T-cell (primary cell): ENCODE measurements at places on chromosomes 1 and 21.

DNA sequence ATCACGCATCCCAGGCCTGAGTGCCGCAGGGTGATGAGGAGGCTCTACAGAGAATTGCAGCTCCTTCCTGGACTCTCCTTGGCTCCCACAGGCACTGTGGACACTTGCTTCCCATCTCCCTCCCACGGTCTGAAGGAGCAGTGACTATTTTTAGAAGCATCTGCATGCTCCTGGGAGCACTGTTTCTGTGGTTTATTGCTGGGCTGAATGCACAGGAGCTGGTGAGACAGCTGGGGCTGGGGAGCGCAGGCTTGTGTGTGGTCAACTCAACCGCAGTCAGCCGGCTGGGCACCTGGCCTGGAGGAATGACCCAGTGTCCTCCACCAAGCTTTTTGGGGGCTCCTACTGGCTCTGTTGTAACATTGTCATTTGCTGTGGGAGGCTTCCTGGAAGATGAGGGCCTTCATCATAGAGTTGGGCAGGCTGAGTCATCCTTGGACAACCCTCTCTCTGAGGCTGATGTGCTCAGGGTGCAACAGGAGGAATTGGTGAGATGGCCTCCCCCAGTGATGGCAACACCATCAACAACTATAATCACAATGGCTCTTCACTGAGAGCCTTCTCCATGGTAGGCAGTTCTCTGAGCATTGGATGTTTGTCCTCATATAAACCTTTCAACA is 1.7 kb downstream of the NFASC start:
- DNase-seq, result no peak

DNA sequence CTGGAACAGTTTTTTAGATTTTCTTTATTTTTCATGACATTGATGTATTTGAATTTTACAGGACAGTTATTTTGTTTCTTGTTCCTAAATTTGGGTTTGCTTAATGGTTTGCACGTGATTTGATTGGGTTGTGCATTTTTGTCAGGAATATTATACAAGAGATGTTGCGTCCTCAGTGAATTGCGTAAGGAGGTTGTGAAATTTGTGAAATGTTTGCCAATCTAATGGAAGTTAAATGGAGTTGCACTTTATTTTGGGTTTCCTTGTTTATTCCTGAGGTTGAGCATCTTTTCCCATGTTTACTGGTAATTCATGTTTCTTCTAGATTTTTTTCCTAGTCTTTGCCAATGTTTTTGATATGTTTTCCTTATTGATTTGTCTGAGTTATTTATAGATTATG is 19.9 kb downstream of the ZNF648 start:
- no peak for DNase-seq

- no peak for DNase-seq
Measured at GRCh38 chr1:178102218-178102617, 8.3 kb downstream of the RASAL2 start.

GRCh38 chr1:35390600-35391494 is 122.3 kb downstream of the ZMYM4 start:
- no peak for DNase-seq

DNA sequence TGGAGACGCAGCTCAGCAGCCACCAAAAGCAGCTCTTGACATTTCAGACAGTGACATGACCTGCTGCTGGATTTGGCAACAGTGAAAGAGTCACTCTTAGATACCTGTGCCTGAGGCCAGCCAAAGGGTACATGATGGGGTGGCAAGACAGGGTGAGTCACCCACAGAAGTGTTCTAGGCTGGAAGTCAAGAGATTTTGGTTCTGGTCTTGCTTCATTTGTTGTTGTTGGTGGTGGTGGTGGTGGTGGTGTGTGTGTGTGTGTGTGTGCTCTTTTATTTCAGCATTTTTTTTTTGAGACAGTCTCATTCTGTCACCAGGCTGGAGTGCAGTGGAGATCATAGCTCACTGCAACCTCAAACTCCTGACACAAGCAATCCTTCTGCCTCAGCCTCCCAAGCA is 25.8 kb downstream of the SHISAL2A start:
- DNase-seq, result no peak

DNA sequence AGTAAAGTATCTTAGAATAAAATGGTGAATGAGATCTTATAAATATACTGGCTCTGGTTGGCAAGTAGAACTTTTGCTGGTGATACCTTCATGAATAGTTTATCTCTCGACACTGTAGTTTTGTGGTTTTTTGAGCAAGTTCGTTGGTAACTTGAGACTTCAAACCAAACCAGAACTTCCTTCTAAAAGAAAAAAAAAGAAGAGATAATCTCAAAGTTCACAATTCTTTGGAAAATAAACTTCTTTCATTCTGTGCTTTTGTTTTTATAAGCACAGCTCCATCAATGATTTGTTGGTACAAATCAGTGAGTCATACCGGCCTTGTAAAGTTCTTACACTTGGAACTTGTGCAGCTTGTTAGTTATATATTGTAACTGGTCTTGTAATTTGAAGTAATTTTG is 2.3 kb downstream of the HIPK1 start:
- DNase-seq, result no peak

GRCh38 chr1:200257235-200257634 is 152.6 kb downstream of the ZNF281 start:
- DNase-seq, result no peak

DNA sequence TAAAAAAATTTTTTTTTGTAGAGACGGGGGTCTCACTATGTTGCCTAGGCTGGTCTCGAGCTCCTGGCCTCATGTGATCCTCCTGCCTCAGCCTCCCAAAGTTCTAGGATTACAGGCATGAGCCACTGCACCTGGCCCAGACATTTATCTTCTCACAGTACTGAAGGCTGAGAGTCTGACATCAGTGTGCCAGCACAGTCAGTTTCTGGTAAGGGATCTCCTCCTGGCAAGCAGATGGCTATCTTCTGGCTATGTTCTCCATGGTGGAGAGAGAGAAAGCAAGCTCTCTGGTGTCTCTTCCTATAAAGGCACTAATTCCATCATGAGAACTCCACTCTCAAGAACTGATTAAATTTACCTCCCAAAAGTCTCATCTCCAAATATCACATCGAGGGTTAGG is 57.8 kb upstream of the C1orf185 start:
- no peak for DNase-seq

GRCh38 chr1:184889166-184889565 is 85.1 kb downstream of the NIBAN1 start:
- DNase-seq, result no peak

DNA sequence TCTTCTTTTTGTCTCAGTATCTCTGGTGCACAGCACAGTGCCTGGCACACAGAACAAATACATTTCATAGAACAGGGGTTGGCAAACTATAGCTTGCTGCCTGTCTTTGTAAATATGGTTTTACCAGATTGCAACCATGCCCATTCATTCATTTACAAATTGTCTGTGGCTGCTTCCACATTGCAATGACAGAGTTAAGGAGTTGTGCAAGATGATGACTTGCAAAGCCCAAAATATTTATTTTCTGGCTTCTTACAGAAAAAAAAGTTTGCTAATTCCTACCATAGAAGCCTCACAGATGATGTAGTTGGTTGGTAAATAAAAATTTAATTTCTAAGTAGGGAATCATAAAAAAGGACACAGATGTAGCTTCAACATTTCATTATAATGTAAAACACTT is 11.2 kb upstream of the HMGB4 start:
- DNase-seq, result no peak

- DNase-seq, result no peak
Measured at GRCh38 chr1:9814619-9815018, 9.1 kb downstream of the CLSTN1 start.

- DNase-seq, result no peak
Measured at GRCh38 chr1:155324717-155325602, 4.3 kb downstream of the RUSC1 start.

GRCh38 chr1:44553771-44554170 is 120.5 kb downstream of the TMEM53 start:
- no peak for DNase-seq

- DNase-seq, result no peak
Measured at GRCh38 chr1:166470014-166470413, 303.2 kb upstream of the FAM78B start.

GRCh38 chr1:15656464-15656863 is 27.7 kb upstream of the PLEKHM2 start:
- DNase-seq, result no peak

- no peak for DNase-seq
Measured at GRCh38 chr1:219049501-219049900, 124.2 kb upstream of the LYPLAL1 start.

- DNase-seq, result no peak
Measured at GRCh38 chr1:45485949-45486348, 5.0 kb downstream of the TESK2 start.

GRCh38 chr1:200426196-200426595 is 16.4 kb upstream of the ZNF281 start:
- DNase-seq, result no peak

DNA sequence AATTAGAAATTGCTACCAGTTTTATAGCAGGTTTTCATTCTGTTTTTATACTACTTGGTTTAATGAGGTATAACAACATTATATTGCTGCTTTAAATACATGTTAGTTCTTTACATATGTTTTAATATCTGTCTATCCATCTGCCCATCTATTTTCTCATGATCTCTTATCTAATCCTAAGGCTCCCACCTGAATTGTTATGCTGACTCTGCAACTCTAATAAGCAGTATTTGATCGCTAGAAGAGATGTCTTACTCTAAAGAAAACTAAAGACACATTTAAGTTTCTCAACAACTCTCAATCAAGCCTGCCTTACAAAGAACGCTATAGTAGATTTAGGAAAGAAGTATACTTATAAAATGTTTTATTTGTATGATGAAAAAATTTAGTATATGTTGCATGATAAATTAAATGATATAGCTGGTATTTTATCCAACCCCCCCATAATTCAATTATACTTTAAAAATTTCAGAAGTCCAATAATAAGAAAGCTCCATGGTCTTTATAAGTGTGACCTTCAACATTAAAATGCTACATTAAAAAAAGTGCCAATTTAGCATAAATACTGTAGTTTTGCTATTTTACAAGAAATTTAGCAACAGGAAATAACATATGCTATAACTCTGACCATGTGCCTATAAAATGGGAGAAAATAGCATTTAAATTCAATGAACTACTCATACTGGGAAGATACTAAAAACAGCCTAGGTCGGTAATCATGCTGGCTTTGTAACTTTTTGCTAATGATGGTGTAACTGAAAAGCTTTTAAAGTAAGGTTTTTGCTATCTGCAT is 180.3 kb downstream of the NEGR1 start:
- DNase-seq, result no peak

GRCh38 chr1:186175588-186175987 is 199.5 kb downstream of the TPR start:
- no peak for DNase-seq

GRCh38 chr1:11841245-11842153 is 6.1 kb downstream of the NPPA start:
- DNase-seq, result no peak

DNA sequence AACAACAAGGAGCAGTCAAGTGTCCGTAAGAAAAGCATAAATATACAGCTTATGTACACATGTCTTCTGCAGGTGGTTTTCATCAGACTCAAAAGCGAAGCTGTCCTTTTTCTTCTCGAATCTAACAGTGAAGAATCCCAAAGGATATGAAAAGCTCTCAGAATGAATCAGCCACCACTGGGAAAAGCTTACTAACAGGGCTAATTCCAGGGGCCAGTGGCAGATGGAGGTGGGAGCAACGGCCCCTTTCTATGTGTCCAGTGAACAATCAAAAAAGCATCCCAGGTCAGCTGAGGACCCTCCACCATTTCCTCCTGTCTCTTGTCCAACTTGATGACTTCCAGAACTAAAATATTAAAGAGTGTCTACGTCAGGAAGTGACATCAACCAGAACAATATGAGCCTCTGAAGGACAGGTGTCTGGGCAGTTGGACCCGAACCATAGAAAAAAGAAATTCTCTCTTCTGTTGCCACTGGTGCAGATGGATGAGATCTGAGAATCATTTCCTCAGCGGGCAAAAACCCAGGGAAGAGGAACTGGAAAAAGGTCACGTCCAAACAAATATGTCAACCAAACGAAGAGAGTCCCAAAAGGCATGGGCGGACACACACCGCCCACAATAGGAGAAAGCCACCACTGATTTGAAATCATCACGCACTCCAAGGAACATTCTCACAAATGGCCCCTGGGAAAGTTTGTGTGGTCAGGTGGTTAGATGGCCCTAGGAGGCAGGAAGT is 70.4 kb upstream of the TIAM1 start:
- no peak for DNase-seq

- no peak for DNase-seq
Measured at GRCh38 chr1:158126425-158126824, 54.3 kb upstream of the CD1D start.

DNA sequence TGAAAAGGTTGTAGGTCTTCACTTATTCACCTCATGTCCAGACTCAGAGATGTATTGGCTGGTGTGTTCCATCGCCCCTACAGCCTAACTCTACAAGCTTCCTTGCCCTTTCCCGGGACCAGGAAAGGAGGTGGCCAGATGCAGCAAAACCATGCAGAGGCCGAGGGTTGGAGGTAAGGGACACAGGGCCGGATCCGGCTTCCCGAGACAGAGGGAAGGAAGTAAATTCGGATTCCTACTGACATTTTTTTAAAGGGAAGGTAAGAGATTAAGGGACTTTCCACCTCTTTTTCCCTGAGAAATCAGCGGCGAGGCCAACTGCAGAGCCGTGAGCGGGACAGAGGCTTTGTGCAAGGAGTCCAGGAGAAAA is 12.7 kb downstream of the EPHA10 start:
- no peak for DNase-seq

DNA sequence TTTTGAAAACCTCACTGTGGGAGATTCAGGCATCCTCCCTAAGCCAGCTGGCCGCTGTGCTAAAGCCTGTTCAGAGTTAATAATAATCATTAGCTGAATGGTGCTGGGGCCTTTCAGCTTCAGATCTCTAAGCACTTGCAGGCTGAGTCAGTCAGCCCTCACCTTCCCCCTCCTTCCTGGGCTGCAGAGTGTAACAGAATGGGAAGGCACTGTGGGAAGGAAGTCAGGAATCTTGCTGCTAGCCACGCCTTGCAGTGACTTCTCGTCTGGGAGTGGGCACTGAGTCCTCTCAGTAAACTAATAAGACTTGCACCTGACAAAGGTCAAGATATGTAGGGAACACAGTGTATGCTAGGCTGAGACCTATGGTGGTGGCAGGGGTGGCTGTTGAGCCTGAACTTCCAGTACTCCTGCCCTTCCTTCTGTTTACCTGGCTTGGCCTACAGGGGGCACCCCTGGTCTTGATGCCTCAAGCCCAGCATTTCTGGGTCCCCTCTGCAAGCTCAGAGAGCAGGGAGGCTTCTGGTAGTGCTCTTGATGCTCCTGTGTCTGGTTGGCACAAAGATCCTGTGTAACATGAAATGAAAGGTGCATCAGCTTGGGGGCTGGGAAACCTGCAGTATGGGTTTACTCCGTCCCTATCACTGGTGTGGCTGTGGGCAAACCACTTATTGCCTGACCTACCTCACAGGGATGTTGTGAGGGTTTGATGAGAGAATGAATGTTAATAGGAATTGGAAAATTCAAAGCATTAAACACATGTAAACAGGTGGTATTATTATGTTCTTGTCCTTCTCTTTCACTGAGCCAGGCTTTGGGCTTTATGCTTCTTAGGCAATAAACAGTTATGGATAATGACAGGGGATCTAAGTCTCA is 6.0 kb downstream of the CYB561D1 start:
- peak; percentile 62 for DNase-seq

- no peak for DNase-seq
Measured at GRCh38 chr1:215475796-215476481, 91.2 kb upstream of the KCTD3 start.

GRCh38 chr21:36052860-36053714 is 7.2 kb downstream of the SETD4 start:
- DNase-seq, result no peak

- DNase-seq, result no peak
Measured at GRCh38 chr1:110138956-110139355, 11.3 kb upstream of the SLC6A17 start.

- peak; percentile 96 for DNase-seq
Measured at GRCh38 chr1:244047621-244048255, 3.3 kb upstream of the ZBTB18 start.
